ENCODE measurements at places on chromosomes 5 and 9.

GRCh38 chr5:172353271-172353812, 69.8 kb upstream of the UBTD2 start:
- no peak for DNase-seq

GRCh38 chr5:160029540-160030139, 20.7 kb downstream of the TTC1 start:
- DNase-seq: no peak

DNA sequence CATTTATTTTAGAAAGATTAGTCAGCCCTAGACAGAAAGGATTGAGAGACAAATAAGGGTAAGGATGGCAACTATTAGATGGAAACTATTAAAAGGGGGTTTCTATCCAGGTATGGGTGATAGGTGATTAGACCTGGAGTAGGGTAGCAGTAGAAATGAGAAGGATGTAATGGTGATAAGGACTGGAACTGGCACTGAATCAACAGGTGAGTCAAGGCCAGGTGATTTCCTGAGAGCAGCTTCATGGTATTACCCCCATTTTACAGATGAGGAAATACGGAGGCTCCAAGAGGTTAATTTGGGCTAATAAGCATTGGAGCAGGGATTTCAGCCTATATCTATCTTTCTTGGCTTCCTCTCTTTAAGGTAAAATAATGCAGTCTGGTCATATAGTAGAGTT, 55.7 kb downstream of the CAST start:
- DNase-seq: no peak

GRCh38 chr5:111280282-111280951, 56.2 kb downstream of the CAMK4 start:
- no peak for DNase-seq

DNA sequence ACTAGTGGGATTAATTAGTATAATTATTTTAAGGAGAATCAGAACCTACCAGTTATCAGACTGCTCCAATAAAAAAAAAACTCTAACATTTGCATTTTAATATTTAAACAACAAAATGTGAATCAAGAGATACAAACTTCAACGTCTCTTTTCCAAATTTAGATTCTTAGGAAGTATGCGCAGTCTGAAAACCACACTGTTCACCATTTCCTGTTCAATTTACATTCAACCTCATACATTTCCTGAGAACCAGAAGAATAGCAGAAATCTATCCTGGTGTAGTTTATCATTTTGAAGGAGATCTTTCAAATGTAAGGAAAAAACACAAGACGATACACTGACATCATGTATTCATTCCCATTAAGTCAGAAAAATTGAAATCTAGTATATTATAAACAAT, 869.2 kb downstream of the EFNA5 start:
- DNase-seq: no peak

DNA sequence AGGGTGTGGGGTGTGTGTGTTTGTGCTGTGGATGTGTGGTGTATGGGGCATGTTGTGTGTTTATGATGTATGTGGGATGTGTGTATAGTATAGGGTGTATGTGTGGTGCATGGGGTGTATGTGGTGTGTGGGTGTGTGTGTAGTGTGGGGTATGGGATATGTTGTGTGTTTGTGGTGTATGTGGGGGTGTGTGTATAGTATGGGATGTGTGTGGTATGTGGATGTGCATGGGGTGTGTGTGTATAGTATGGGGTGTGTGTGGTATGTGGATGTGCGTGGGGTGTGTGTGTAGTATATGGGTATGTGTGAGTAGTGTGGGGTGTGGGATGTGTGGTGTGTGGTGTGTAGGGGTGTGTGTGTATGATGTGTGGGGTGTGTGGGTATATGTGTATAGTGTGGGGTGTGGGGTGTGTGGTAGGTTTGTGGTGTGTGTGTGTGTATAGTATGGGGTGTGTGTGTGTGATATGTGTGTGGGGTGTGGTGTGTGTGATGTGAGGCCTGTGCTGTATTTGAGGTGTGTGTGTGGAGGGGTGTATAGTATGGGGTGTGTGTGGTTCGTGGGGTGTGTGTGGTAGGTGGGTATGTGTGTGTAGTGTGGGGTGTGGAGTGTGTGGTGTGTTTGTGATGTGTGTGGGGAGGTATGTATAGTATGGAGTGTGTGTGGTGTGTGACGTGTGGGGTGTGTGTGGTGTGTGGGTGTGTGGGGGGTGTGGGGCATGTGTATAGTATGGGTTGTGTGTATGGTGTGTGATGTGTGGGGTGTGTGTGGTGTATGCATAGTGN, 10.5 kb downstream of the ECSCR start:
- no peak for DNase-seq

- no peak for DNase-seq
Measured at GRCh38 chr5:130135506-130135905, 231.2 kb downstream of the CHSY3 start.

DNA sequence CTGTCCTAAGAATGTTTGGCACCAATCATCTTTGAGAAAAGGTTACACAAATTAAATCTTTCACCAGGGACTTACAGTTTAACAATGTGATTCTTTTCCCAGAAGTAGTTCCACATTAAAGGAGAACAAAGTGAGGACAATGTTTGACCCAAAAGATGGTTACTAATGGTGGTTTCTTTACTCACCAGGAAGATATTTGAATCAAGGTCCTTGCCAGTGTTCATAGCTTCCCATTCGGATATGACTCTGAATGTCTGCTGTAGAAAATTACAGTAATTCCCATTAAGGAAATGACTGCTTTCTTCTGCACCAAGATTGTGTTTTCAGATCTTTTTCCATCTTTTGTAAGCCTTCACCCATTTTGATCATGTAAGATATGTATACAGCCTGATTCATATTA, 114.6 kb upstream of the ADAMTSL1 start:
- DNase-seq: no peak

DNA sequence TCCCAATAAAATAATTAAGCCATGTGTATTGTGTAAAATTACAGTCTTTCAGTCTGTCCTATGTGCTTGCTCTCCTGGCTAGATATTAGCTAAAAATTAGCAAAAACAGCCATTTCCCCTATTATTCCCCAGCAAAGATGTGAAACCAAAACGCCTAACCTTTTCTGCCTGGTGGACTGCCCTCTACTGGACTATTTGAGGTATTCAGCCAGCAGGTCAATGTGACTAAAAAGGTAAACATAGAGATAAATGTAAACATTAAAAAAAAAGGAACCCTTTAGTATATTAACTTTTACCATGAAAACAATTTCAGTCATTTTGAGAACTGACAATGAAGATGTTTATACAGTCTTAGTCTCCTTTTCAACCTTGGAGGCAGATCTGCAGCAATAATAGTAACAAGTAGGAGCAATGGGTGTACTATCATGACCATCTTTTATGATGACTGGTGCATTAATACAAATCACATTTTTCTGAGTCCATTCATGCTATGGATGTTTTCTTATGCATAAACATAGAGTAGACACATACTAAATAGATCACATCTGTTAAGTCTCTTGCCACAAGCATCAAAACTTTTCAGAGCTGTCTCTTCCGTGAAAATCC, 10.1 kb downstream of the ATG12 start:
- DNase-seq: no peak

- no peak for DNase-seq
Measured at GRCh38 chr5:96706433-96707111, 44.4 kb downstream of the CAST start.

- DNase-seq: no peak
Measured at GRCh38 chr5:56350011-56350596, 117.0 kb upstream of the ANKRD55 start.

DNA sequence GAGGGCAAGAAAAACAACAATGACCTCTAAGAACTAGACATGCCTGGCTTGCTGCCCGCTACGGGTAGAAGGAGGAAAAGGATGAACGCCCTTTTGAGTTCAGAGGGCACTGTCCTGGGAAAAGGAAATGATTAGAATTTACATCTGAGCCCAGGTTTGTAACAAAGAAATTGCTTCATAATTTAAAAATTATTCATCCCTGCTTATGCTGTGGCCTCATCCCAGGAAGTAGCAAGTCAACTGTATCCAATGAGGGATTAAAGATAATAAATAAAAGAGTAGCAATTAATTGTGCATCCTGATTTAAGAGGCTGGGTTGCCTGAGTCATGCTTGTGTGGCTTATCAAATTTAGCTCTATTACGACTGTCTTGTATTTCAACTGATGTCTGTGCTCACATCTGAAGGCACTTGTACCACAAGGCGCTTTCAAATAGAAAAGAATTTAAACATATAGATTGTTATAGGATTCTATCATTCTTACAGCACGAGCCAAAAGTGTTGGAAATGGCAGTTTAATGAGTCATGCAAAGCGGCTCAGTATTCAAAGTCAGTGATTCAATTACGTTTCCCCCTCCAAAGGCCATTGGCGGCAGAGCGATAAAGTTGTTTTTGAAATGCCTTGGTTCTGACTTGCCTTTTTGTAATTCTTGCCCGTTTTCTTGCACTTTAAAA, 40.0 kb upstream of the DMRT1 start:
- DNase-seq: no peak

DNA sequence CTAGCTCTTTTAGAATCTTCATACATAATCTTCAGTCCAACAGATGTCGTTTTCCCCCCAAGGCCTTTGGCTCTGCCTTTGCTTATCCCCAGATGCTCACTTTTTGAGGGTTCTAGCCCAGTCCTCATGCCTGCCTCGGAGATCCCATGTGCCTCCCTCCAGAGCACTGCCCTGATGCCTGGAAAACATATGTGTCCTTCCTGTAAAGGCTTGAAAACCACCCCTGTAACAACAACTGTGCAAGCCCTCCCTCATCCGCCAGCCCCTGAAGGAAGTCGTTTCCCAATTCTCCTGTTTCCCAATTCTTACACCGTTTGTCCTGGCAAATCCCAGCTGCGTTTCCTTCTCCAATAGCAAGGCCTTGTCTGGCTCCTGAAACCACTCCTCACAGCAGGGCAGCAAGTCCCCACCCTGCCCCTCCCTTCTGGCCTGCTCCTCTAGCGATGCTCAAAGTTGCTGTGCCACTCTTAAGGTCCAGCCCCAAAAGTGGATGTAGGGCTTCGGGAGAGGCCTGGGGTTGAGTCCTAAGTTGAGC, 52.2 kb downstream of the SLC36A1 start:
- DNase-seq: no peak

DNA sequence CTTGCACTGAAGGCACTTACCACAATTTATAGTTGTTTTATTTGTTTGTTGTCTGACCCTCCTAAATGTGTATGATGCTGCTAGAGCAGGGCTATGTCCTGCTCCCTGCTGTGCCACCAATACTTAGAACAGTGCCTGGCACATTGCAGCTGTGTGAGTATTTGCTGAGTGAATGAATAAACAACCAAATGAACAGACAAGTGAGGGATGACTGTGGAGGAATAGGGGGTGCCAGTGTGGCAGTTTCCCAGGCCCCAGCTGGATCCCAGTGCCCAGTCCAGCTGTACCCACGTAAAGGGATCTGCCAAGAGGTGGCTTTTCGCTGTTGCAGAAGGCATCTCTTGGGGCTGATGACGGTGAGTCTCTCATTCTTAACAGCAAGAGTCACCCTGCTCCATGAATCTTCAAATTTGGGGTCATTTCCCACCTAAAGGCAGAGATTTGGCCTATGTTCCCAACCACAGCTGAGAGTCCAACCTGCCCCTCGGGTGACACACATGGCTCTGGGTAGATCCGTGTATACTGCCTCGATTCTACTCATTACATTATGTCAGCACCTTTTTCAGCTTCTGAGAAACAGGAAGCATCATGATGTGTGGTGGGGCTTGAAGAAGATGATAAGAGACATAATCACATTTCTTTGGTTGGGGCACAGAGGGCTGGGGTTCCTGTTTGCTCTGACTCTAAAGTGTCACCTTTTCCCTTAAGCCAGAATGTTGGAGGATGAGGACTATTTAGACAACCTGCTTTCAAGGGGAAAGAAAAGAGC, 14.3 kb downstream of the IL5 start:
- DNase-seq: no peak

DNA sequence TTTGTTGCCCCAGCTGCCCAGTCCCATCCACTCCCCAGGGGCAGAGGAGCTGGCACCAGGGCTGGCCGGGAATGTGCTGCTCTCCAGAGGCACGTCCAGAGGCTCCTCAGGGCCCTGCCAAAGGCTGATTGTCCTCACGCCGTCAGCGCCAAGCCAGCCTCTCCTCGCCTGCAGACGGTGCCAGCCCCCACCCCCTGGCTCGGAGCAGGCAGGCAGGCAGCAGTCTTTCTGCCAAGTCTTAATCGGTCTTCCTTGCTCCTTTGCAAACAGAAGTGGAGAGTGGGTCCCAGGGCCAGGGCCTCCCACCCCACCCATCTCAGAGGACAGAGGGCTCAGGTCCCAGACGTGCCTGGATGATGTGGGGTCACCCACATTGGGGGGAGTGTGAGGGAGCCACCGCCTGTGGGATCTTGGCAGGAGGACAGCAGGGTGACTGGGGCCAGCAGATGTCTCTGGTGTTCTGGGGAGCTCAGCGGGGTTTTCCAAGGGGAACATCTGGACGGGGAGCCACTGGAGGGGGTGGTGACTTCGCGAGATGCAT, 36.3 kb downstream of the FAM163B start:
- no peak for DNase-seq

DNA sequence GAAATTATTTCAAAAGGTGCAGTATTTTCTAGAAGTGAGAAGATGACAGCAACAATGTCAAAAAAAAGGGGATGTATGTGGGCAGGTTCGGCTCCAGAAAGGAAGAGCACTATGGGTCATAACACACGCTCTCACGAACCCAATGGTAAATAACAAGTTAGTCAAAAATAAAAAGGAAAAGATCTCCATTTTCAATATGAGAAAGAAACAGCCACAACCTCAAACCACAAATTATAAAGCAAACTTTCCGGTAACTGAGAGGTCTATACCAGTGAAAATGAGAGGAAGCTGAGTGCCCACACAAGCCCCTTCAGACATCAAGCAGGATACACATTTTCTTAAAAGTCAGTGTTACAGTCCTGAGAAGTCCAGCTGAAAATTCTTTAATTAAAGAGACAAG, 398.5 kb upstream of the RPS23 start:
- no peak for DNase-seq

DNA sequence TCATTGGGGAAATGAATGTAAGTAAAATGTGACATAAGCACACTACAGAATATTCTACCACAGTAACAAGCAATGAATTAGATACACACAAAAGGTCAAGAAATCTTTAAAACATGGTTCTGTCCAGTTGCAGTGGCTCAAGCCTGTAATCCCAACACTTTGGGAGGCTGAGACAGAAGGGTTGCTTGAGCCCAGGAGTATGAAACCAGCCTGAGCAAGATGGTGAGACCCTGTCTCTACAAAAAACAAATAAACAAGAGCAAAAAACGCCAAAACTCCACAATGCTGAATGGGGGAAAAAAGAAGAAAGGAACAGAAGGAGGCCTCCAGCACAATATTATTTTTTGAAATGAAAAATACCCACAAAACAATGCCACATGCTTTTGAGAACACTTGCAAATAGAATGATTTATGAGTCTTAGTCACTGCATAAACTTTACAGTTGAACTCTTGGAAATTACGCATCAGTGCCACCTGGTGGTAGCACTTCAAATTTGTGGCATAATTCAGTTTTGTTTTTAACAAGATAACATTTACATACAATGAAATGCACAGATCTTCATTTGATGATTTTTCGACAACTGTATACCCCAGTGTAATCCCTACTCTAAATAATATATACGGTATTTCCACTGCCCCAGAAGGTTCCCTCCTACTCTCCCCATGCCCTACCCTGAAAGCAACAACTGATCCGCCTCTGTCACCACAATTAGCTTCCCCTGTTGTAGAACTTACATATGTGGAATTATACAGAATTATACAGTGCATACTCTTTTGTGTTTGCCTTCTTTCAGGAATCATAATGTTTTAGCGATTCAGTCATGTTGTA, 14.4 kb upstream of the SPINK4 start:
- peak; percentile 79 for DNase-seq

- DNase-seq: no peak
Measured at GRCh38 chr9:116541402-116541801, 145.7 kb upstream of the TRIM32 start.
